ENCODE measurements at places on chromosomes 1 and 21.

GRCh38 chr1:3956527-3957170 lies 56.6 kb upstream of the C1orf174 start:
- no peak for DNase-seq

GRCh38 chr21:34105947-34106541 lies 32.7 kb downstream of the MRPS6 start:
- DNase-seq: no peak

DNA sequence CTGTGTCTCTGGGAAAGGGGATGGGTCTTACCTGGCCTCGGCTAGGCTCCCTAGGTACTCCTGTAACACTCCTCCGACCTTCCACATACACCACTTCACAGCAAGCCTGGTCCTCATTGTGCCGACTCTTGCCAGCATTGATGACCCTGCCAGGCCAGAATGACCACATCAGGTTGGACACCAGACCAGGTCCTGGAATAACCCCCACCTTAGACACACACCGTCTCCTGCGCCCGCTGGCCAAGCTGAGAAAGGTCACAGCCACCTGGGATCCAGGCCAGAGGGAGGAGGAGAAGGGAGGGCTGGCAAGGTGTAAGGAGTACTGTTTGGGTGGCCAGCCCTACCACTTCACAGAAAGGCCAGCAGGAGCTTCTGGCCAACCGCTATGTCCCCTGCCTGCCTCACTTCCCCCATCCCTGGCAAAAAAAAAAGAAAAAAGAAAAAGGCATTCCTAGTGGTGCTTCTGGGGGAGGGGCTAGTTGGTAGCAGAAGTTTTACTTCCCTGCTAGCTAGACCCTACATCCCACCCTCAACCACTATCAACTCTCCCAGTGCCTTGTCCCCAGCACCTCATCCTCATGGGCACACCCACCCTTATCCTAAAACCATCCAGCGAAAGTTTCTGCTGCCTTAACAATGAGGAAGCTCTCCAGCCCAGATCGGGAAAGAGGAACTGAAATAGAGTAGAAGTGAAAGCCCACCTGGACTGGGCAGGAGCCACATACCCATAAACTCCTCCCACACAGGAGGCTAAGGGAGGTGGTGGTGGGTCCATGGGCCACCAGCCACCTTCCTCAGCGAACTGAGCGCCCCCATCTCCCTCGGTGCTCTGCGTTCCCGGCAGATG lies 1.4 kb downstream of the PPM1J start:
- DNase-seq: no peak

- no peak for DNase-seq
Observed at GRCh38 chr1:196056966-196057365, 551.3 kb downstream of the KCNT2 start.

DNA sequence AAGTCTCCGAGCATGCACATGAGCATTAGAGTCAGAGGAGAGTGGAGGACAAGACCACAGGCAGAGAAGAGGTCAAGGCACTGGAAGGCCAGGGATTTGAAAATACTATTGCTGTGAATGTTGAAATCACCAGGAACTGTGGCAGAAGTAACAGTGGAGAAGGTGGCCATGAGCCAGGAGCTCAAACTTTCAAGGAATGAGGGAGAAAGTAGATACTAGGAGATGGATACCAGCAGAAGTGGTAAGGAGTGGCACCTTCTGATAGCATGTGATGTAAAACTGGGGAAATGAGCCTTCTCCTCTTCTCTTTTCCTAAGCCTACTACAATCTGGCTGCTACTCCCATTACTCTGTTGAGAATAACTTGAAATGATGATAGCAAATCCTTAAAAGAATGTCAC lies 1.8 kb upstream of the CR1 start:
- DNase-seq: no peak

DNA sequence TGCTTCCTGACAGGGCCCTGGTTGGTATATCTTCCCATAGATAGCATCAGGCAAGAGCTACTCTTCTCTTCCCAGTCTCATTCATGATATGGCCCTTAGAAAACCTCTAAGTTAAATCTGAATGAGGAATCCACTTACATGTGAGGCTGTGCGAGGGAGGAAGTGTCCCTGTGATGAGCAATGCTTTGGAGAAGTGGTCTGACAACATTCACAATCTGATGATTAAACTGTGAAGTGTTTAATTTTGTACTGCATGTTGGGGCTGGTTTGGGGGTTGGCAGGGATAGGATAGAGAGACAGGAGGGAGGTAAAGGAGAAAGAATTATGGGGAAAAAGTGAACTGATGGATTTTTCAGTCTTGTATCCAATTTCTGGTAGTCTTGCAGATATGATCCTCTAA lies 421.2 kb upstream of the DAB1 start:
- DNase-seq: no peak

Measured in progenitor cell of endocrine pancreas (in vitro differentiated cells).